ENCODE measurements at places on chromosomes 1 and 21.

DNA sequence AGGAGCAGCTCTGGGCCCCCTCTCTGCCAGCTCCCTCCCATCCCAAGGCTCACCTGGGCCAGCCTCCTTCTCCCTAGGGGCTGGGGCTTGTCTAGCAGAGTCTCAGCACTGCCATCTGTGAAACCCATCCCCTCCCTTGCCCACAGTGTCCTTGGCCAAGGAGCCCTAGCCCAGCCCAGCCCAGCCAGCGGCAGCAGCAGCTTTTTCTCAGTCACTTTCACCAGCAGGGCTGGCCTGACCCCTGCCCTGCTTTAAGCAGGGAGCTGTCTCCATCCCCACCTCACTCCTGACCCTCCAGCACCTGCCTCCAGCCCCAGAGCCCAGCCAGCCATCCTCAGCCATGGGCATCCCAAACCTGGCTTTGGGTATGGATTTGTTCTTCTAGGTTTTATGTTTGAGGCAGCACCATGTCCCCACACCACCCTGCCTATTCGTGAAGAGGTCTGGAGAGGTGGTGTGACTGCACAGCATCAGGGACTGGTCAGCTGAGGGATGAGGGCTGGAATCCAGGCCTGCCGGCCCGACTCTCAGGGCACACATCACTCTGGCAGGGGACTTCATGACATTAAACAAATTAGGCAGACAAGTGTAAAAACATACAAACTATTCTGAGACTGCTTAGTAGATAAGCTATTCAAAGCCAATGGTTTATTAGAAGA lies 36.1 kb upstream of the ABCG1 start:
- no peak for DNase-seq

DNA sequence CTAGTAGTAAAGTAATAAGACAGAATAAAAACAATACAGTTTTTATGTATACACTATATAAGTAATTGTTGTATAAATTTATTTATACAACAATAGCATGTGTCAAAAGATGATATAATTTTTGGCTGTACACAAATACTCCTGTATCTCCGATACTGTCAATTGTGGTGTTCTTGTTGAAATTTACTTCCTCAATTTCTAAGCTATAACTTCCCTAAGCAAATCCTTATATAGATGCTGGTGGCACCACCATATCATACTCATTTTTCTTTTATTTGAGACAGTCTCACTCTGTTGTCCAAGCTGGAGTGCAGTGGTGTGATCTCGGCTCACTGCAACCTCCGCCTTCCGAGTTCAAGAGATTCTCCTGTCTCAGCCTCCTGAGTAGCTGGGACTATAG lies 141.0 kb upstream of the HP1BP3 start:
- DNase-seq, result no peak

- DNase-seq, result no peak
Observed at GRCh38 chr1:155479205-155479604, 83.4 kb downstream of the ASH1L start.

- DNase-seq, result no peak
Observed at GRCh38 chr1:29687601-29688244, 451.4 kb downstream of the PTPRU start.

GRCh38 chr1:65001231-65001792 lies 35.0 kb upstream of the JAK1 start:
- DNase-seq, result no peak

DNA sequence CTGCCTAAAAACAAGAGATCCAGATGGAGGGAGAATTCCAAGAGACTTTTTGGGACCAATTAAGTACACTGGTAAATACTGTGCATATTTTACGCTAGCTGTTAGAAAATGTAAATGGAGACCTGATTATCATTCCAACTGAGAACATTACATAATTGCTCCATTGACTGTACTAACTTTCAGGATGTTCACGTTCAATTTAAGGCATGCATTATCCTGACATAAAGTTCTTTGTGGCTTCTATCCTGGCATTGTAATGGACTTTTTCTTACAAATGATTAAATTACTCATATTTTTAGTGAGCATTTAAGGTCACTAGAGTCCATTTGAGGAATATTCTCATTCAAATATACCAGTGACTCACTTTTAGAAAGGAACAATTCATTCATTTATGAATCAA lies 883.3 kb upstream of the TMPRSS15 start:
- no peak for DNase-seq

GRCh38 chr1:89198081-89198480 lies 661 bp downstream of the GBP4 start:
- DNase-seq, result no peak

- no peak for DNase-seq
Observed at GRCh38 chr21:42592156-42592820, 61.1 kb upstream of the PDE9A start.

- no peak for DNase-seq
Observed at GRCh38 chr21:25369524-25370300, 237.6 kb downstream of the MRPL39 start.

GRCh38 chr1:201281573-201281972 lies 1.7 kb upstream of the PKP1 start:
- no peak for DNase-seq

DNA sequence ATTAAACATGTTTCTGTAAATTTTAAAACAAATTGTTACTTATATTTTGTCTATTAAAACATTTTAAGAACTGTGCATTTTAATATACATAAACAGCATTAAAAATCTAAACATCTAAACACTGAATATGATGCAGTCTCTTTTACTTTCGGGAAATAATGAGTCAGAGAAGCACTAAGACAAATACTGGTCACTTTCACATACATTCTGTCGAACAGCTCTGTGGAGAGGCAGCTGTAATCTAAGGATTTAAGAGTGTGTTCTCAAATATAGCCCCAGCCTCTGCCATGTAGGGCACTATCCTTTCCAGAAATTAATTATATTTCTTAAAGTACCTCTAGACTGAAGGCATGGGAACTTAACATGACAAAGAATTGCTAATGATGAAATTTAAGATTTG lies 89.6 kb upstream of the PTGFR start:
- no peak for DNase-seq

GRCh38 chr1:240847325-240847724 lies 235.4 kb upstream of the GREM2 start:
- DNase-seq, result no peak

DNA sequence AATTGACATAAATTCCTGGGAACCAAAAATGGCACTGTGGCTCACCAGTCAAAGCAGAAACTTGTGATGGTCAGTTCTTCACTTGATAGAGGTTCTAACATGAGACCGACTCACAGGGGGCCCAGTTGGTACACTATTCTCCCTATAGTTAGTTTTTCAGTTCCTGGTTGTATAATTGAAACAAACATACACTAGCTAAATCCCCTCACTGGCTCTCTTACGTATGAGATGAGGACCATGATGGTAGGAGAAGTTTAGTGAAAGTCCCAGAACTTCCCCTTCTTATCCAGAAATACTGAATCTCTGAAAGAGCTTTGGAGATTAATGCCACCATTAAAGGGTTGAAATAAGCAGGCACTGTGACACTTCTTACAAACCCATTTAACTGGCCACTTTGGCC lies 2.8 kb upstream of the S100B start:
- no peak for DNase-seq

DNA sequence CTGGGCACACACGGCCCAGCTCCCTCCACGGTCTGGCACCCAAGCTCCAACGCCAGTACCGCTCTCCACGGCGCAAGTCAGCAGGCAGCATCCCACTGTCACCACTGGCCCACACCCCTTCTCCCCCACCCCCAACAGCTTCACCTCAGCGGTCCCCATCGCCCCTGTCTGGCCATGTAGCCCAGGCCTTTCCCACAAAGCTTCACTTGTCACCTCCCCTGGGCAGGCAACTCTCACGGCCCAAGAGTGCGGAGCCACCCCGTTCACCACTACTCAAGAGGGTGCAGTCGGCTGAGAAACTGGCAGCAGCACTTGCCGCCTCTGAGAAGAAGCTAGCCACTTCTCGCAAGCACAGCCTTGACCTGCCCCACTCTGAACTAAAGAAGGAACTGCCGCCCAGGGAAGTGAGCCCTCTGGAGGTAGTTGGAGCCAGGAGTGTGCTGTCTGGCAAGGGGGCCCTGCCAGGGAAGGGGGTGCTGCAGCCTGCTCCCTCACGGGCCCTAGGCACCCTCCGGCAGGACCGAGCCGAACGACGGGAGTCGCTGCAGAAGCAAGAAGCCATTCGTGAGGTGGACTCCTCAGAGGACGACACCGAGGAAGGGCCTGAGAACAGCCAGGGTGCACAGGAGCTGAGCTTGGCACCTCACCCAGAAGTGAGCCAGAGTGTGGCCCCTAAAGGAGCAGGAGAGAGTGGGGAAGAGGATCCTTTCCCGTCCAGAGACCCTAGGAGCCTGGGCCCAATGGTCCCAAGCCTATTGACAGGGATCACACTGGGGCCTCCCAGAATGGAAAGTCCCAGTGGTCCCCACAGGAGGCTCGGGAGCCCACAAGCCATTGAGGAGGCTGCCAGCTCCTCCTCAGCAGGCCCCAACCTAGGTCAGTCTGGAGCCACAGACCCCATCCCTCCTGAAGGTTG lies 97.6 kb downstream of the PIK3R3 start:
- DNase-seq, result no peak

DNA sequence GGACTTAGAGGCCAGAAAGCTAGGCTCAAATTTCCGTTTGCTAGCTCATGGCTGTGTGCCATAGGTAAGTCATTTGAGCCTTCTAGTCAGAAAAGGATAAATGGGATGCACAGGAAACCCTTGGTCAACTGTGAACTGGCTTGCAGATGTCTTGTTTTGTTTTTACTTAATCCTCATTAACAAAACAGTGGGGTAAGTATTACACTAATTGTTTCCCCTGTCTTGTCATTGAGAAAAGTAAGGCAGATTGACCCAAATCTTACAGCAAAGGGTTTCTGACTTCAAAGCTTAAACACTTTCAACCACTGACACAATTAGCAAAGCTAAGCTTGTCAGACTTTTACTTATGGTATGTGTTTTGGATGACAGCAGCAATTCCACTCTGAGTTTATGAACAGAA lies 291.3 kb downstream of the NTNG1 start:
- no peak for DNase-seq

All from prostate gland (tissue), 2 donors.